ENCODE measurements at places on chromosomes 2 and 18. TPM values are rescaled to one million over a fixed set of nuclear protein-coding genes. Genes with fewer than 3 reads are reported as not detected.

DNA sequence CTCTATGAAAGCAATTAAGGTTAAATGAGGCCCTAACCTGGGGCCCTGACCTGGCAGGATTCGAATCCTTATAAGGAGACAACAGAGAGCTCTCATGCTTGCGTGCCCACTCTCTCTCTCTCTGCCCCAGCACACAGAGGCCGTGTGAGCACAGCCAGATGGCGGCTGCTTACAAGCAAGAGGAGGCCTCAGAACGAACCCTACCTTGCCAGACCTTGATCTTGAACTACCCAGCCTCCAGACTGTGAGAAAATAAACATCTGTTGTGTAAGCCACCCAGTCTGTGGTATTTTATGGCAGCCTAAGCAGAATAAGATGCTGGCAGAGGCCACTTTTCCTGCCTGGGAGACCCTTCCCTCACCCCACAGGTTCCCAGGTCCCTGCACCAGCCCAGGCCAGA, 5.2 kb upstream of the UBE2F start:
- DNase-seq, result no peak

- DNase-seq, result no peak
Observed at GRCh38 chr2:110983133-110983532, 137.6 kb upstream of the BCL2L11 start.

DNA sequence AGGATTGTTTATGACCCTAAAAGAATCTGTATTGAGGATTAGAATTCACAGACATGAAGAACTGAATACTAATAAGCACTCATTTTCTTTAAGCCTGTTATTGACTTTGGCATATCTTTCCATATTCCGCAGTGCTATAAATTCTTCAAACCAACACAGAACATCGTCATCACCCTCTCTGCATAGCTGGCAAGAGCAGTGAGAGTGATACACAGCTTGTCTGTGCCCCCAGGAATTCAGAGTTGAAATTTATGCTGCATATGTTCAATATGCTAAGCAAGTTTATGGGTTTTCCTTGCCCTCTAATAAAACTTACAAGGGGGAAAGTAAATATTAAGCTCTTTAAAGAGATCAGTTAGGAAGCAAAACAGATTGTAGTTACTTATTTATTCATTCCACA, 32.7 kb downstream of the CTLA4 start:
- no peak for DNase-seq

- no peak for DNase-seq
Observed at GRCh38 chr2:174334278-174334715, 457 bp upstream of the SP9 start.

GRCh38 chr2:110678457-110679336, 834 bp upstream of the BUB1 start:
- peak; percentile 32 for DNase-seq

- DNase-seq, result peak; percentile 42
Observed at GRCh38 chr2:69985688-69986087, 24.3 kb upstream of the ASPRV1 start.

DNA sequence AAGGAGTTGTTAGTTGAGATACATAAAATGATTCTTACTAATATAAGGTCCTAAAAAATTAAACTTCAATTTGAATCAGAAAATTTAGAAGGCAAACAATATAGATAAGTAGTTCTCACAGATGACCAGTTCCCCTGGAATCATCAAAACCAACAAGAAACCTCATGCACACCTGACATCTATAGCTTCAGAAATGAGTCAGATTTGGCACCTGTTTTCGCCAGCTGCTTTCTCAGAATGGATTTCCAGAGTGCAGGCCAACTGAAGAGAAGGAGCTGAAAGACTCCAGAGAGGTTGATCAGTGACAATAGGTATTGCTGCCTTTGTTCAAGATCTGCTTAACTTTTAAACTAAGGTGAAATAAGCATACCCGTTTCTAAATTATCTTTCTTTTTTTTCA, 192.4 kb downstream of the RDH14 start:
- DNase-seq, result no peak

MAL gene
- 5.8 TPM for total RNA-seq

NXPH2 gene
- not detected for total RNA-seq
